ENCODE measurements at places on chromosomes 2 and 18. TPM values are rescaled to one million over a fixed set of nuclear protein-coding genes. Genes with fewer than 3 reads are reported as not detected.

Gene CMPK2
- 3.3 TPM for total RNA-seq

GRCh38 chr2:22355816-22356433 lies 1029.1 kb upstream of the KLHL29 start:
- DNase-seq: peak; percentile 66

DNA sequence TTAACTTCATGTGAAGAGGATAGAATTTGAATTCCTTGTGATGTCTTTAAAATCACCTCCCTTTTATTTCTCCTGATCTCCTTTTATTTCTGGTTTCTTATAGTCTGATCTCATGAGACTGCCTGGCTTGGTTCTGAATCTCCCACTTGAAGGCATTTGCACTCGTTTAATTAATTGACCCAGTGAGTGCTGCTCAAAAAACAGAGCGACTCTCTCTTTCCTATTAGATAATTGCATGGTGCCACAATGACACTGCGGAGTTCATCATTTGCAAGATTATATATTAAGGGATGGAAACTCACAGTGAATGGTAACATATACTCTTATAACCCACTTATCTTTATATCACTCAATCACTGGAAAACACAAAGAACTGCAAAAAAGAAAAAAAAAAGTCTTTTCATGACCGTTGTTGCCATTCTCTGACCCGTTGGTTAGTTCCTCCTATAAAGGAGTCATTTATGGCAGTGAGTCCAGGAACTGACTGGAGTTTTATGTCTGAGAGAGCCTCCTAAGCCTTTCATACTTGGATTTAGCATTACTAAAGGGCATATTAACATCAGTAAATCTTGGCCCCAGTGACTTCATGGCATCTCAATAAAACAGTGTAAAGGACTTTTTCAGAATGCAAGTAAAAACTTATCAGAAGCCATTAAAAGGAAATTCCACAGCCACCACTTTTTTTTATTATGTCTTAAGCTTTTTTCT lies 103.3 kb upstream of the EPHA4 start:
- no peak for DNase-seq

Gene TRABD2A
- total RNA-seq: 5.6 TPM

- DNase-seq: no peak
Observed at GRCh38 chr18:22279741-22280452, 110.5 kb downstream of the GATA6 start.

GRCh38 chr18:74378179-74378682 lies 62.6 kb downstream of the C18orf63 start:
- no peak for DNase-seq
